Lung (tissue), 17 donors: ENCODE measurements at places on chromosomes 13 and 19. TPM values are rescaled to one million over a fixed set of nuclear protein-coding genes. Genes with fewer than 3 reads are reported as not detected.

Gene NPHS1
- total RNA-seq = 0.23 TPM

Gene ZNF302
- total RNA-seq = 50.4 TPM

Gene ZNF665
- 2.5 TPM for total RNA-seq

GRCh38 chr13:67238277-67238859 lies 8.2 kb upstream of the PCDH9 start:
- DNase-seq = peak; percentile 67

GRCh38 chr13:87999788-88000187 lies 328.6 kb downstream of the SLITRK5 start:
- DNase-seq = no peak

- no peak for DNase-seq
Observed at GRCh38 chr19:38736036-38736412, 8.2 kb downstream of the CAPN12 start.

Gene LSM14A
- total RNA-seq = 153 TPM

GRCh38 chr19:13964776-13965175 lies 12.5 kb downstream of the DCAF15 start:
- no peak for DNase-seq

DNA sequence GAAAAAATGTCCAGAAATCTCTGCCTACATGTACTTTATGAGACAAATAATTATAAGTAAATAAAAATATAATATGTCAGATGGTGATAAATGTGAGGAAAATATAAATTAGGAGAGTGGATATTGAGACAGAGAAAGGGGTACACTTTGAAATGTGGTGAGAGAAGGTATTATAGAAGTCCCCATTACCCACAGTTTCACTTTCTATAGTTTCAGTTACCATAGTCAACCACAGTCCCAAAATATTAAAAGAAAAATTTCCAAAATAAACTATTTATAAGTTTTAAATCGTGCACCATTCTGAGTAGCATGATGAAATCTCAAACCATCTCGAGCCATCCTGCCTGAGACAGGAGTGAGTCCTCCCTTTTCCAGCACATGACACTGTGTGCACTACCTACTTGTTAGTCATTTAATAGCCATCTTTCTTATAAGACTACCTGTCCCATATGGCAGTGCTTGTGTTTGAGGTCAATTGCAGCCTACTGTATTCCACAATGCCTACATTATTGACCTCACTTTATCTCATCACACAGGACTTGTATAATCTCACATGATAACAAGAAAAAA lies 653.7 kb downstream of the DACH1 start:
- DNase-seq = no peak

- DNase-seq = no peak
Observed at GRCh38 chr19:1163283-1163933, 10.7 kb downstream of the SBNO2 start.

DNA sequence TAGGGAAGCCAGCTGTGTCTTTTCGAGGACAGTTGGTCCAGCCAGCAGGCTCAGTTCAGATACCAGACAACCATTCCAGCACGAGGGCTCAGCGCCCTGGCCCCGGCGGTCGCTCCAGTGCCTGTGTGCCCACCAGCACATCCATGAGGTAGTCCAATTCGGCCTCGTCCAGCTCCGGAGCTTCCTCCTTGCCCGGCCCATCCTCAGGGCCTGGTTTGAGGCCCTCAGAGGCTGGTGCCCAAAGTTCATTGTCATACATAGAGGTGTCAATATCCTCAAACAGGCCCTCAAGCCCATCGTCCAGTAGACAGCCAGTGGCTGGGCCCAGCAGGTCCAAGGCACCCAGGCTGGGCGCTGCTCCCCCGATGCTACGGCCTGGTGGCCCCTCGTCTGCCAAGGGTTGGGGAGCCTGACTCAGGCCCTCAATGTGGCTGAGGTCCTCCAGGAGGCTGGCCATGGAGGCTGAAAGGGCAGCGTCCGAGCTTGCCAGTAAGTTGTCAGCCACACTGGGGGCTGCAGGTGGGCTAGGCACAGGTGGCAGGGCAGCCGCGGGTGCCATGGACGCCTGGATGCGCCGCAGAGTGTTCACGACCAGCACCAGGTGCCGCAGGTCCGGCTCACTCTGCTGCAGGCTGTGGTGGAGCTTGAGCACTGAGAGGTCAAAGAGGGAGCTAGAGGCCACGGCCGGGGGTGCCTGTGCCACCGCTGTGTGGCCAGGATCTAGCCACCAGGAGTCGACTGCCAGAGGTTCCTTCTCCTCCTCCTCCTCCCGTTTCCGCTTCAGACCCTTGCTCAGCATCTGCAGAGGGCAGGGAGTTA lies 2.8 kb downstream of the SERTAD1 start:
- no peak for DNase-seq

Gene PRSS57
- total RNA-seq = not detected

DNA sequence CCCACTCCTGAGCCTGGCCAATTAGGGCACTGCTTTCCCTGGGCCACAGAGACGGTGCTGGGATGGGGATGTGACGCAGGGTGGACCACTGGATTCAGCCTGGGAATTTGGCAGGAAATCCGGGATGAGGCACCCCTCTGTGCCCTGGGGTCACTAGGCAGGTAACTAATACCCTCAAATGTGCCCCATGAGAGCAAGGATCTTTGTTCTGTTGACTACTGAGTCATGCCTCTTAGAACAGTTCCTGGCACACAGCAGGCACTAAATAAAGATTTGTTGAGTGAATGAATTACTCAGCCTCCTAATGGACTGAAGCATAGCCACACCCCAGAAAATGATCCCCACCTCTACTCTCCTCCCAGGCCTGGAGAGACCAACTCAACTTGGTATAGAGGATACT lies 15.9 kb downstream of the OPA3 start:
- no peak for DNase-seq

- DNase-seq = peak; percentile 3
Observed at GRCh38 chr13:110319774-110320509, 12.9 kb downstream of the COL4A2 start.

Gene PDCD2L
- 7.5 TPM for total RNA-seq

- DNase-seq = no peak
Observed at GRCh38 chr19:18193388-18194180, 566 bp downstream of the MPV17L2 start.

DNA sequence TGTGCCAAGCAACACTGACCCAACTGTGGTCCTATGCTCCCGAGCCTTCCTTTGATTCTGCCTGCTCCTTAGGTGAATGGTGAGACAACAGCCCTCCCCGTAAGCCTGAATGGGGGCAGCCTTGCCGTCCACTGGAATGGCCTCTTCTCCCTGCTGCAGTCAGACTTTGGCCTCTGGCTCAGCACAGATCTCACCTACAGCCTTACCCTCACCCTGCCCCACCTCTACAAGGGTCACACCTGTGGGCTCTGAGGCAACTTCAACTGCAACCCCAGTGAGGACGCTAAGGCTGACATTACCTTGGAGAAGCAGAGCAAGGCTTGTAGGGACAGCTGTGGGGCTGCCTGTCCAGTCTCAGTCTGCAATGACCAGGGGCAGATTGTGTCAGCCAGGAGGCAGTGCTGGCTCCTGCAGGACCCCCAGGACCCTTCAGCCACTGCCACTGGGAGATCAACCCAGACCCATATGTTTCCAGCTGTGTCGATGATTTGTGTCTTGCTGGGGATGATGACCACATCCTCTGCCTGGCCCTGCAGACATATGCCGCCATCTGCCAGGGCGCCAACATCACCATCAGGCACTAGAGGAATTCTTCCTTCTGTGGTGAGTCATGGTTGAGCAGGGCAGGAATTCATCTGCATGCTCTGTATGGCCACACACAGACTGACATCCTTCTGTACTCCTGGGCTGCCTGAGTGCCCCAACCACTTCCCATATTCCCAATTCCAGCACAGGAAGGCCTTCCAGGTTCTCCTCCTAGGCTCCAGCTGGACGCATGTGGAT lies 27.3 kb upstream of the FXYD3 start:
- no peak for DNase-seq

DNA sequence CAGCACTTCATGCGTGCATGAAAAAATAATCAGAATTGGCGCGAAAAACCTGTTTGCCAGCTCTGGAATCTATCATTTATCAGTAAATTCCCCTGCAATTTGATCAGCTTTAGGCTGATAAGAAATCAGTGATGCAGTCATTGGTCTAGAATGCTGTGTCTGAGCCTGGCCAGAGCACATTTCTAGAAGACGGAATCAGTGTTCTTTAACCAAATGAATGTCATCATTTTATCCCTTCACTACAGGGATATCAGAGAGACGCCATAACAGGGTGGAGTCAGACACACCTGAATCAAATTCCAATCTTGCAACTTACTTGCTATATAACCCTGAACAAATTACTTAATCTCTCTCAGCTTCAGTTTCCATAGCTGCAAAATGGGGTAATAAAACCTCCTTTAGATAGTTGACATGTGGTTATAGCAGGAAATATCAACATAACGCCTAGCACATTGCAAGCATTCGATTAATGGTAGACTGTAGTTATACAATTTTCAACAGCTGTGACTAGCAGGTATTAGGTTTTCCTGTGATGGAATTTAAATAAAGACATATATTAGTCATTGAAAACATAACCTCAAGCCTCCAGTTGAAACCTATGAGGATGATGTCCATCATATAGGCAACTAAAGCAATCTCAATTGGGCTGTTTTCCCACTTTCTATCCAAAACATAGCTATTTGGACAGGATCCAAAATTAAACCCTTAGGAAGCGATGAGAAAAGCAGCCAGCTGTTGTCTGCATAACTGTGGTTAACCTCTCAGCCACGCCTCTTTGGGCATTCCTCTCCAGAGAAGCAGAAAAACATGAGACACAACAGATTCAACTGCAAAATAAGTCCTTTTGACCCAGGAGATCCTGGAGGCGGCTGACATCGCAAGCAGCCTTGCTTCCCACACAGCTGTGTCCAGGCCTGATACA lies 51.6 kb upstream of the UBL3 start:
- peak; percentile 92 for DNase-seq

DNA sequence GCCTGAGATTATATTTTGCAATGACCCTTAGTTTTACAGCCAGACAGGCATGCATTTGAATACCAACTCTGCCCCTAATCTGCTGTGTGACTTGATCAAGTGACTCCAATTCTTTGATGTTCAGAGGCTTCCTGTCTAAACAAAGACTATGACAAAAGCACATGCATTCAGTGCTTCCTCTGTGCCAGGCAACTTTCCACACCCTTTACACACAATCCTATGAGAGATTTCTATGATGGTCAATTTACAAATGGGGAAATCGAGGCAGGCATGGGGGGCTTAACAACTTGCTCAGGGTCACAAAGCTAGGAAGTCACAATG lies 3.7 kb upstream of the LYPD3 start:
- no peak for DNase-seq

- DNase-seq = no peak
Observed at GRCh38 chr13:78046331-78046730, 127.7 kb upstream of the EDNRB start.

Gene OSCAR
- 77.4 TPM for total RNA-seq

Gene F10
- 6.1 TPM for total RNA-seq

DNA sequence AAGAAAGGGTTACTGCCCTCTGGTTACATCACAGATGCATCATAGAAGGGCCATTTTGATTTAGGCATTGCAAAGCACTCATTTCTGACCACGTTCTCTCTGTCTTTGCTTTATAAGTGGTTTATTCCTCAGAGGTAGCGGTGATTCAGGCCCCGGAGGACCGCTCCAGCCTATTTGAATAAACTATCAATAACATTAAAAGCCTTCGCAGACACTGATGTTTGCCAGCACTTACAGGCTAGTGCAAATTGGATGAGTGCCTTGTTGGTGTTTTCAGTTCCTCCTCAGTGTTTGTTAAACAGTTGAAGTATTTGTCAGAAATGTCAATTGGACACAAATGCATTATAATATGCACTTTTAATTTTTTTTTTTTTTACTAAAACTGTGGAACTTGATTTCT lies 120.2 kb downstream of the RXFP2 start:
- DNase-seq = peak; percentile 23
